Hypothalamus (tissue), 51 donors: ENCODE measurements at places on chromosomes 4 and X.

- DNase-seq = no peak
Measured at GRCh38 chrX:48957477-48957826, at the start of gene OTUD5. OTUD5 (minus strand) TSS chrX:48957607; CDS start chrX:48957570, 37 bp downstream.

DNA sequence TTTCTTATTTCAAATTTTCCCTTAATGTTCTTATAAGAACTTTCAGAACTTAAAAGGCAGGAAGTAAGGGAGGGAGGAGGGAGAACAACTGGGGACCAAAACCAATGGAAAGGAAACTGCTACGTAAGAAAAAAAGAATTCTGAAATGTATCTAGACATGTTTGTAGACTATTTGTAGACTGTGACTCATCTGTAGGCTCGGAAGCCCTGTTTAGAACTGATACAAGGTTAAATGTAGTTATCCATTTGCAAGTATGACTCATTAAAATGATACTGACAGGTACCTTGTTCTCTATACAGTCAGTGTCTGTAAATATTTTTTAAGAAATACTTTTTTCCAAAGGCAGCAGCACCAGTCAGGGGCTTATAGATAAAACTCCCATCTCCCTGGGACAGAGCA lies 202.0 kb downstream of the DHX15 start:
- no peak for DNase-seq

- no peak for DNase-seq
Measured at GRCh38 chrX:94492541-94492940, 818.5 kb downstream of the FAM133A start.

GRCh38 chr4:37338972-37339371 lies 94.4 kb downstream of the NWD2 start:
- DNase-seq = no peak

- no peak for DNase-seq
Measured at GRCh38 chr4:99965173-99965572, 15.1 kb upstream of the H2AZ1 start.

DNA sequence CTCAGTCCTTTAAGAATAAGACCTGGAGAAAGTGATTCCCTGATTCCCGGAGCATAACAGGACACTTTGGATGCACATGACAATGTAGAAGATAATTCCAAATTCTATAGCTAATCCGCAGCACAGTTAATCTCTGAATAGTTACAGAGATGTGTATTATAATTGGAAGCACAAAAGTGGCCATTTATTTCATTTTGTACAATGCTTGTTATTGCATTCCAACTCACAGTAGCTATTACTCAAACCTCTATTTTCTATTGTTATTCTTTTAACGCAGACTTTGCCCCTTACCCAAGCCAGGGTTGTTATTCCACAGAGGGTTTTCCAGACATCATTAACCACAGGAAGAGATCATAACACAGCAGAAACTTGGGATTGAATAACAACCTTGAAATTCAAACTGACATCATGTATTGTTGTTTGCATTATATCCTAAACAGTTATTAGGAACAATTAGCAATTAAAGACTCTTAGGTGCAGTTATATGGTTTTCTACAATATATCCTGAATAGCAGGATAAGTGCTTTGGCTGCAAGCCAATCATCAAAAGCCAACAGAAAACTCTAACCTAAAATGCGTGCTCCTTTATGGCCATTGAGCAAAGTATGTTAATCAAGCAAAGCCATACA lies 984.0 kb upstream of the TENM3 start:
- no peak for DNase-seq

DNA sequence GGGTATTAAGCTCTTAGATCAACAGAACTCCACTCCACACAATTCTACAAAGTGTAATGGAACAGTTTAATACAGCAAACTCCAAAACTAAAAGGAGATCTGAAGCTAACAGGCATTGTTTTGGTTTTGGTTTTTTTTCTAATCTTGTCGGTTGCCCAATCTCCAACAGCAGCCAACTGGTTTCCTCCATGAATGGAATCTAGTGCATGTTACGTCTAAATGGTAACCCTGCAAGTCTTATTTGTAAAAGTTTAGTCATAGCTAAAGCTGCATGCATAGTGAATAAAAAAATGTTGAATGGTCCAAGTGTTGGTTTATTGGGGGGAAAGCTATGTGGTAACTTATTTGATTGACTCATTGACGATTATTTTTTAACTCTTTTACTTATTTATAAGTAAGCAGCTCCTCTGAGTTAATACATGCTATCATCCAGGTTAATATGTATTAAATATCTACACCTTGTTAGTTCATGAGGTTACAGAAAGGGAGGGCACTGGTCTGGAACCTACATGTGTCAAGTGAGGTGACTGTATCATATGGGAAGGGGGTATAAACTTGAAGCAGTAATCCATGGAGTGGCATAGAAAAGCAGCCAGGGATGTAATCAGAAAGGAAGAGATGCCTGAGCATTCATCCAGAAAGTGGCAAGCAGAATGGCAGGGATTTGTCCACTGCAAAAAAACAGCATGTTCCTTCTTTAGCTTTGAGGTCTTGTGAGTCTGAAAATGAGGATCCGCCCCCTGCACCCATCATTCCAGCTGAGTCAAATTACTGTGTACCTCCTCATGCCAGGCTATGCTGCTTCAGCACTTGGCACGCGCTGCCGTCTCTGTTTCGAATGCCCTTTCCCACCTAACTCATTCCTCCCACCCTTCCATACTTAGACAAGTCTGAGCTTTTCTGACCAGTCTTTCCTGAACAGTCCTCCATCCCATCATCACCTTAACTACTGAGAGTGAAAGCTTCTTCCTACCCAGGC lies 81.7 kb downstream of the PDGFC start:
- no peak for DNase-seq

- DNase-seq = no peak
Measured at GRCh38 chrX:22818061-22818460, 181.7 kb upstream of the DDX53 start.

DNA sequence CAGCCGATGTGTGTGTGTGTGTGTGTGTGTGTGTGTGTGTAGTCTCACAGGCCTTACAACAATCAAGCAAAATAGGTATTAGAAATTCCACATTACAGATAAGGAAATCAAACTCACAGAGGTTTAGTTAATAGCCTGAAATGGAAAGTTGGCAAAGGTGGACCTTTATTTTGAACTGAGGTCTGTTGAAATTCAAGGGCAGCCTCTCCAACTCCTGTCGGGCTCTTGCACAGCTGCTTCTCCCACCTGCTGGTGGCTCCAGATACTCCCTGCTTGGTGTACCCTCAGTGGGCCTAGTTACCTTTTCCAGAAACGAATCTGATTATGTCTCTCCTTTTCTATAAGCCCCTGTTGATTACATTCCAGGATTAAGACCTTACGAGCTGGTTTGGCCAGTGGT lies 195.9 kb downstream of the MGST2 start:
- DNase-seq = no peak

DNA sequence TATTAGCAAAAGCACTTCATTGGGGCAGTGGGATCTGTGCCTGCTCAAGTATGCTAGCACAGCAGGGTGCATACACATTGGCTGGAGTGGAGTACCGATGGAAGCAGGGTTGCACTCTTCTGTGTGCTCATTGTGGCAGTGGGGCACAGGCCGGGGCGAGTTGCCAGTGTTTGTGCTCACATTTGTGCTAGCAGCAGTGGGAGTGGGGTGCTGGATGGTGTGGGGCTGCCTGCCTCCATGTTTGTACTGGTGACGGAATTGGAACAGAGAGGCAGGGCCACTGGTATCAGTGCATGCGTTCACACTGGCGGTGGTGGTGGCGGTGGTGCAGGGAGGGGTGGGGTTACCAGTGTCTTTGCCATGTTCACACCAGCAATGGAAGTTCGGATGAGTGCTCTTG lies 138.0 kb downstream of the POU4F2 start:
- DNase-seq = no peak

DNA sequence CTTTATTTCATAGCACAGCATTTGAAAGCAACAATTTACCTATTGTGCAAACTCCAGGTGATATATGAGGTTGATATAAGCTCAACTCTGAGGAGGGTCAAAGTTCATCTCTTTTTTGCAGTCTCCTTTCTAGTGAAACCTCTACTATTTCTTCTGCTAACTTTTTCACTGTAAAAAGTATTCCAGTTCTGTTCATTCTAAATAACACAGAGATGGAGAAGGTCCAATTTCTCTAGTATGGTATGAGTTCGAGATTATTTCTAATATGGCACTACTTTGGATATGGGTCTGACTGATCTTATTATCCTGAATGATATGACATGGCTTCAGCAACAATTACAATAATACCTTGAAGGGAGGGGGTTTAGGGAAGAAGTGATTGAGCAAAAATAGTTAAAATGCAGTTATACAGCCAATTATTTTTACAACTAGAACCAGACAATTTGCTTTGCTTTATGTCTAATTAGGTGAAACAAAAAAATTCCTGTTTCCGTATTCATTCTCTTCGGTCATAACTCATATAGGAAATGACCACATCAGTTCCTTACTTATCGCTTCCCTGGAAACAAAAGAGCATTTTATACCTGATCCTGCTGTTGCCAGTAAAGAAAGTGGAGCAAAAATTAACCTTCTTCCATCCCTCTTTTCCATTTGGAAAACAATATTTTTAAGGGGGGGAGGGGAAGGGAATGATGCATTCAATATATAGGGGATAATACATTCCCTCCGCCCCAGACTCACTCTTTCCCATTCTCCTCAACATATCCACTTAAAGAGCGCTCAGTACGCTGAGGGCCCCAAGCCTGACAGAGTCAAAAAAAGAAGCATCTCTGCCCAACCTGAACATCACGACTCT lies 1.0 kb downstream of the TBC1D9 start:
- no peak for DNase-seq

DNA sequence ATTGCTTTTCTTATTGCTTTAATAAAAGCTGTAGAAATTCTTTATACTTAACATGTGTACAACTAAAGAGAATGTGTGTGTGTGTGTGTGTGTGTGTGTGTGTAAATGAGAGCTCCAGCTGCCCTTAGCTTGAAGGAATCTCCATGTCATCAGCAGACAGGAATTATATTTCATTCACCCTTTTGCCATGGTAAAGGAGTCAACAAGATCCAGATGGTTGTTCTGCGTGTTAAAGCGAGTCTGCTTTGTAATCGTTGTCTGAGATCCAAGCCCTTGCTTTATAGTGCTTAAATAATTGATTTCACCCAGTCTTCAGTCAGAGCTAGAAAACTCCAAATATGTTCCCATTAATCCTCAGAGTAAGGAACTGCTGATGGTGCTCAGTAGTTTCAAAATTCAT lies 285.5 kb downstream of the PDGFC start:
- DNase-seq = no peak

GRCh38 chrX:6460893-6461490 lies 73.9 kb downstream of the VCX3A start:
- DNase-seq = no peak

GRCh38 chr4:84681486-84682274 lies 98.8 kb downstream of the CDS1 start:
- DNase-seq = peak; percentile 26

DNA sequence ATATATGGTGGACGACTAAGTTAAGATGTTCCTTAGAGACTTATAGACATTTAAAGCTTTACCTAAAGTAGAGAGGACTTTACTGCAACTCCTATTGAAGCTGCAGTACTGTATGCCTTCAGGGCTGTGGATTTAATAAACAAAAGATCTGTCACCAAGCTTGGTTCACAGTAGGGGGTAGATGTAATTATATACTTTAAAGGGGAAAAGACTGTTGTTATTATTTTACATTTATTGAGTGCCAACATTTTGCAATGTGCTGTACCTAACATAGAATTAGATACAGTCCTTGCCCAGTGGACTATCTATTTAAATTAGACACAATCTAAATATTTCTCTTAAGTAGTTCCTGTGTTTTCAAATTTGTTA lies 67.2 kb downstream of the SLIT2 start:
- DNase-seq = no peak

DNA sequence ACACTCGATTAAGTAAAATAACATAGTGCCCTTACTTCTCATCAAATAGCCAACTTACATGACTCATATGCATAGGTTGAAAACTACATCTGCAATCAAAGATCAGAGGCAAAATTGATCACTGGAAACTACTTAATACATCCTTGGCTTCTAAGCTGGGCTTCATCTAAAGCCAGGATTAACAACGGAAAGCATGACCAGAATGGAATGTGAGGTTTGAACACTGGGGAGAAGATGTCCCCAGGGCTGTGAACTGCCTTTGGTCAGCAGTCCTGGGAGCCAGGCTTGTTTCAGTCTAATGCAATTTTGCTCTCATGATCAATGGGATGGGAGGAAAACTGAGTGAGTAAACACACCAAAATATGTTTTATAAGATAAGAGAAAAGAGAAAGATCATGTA lies 192.5 kb upstream of the TTC29 start:
- no peak for DNase-seq

DNA sequence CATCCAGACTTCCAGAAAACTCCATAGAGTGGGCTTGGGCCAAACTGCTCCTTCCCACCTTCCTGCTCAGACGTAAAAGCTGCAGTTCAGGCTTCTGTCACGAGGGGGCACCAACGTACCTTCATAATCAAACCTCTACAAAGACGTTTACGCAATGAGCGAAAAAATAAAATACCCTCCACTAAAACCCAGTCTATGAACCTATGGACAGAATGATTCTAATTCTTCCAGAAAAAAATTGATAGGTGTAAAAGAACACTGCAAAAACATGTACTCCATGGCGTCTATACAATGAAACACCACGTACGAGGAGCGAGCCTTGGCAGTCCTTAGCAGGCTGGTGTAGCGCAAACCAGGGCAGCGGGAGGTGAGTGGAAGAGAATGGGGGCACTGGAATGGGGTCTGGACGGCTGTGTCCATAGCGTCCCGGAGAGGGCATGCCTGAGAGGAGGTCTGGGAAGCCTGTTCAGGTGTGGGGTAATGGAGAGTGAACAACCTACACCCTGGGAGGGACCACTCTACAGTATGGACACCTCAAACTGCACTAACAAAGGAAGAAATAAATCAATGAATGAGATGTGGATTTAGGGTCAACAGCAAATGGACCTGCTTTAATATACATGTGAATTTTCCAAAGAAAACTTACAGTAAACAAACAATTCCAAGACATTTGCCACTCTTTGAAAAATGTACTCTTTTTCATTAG lies 14.4 kb upstream of the RAB40A start:
- DNase-seq = peak; percentile 8

DNA sequence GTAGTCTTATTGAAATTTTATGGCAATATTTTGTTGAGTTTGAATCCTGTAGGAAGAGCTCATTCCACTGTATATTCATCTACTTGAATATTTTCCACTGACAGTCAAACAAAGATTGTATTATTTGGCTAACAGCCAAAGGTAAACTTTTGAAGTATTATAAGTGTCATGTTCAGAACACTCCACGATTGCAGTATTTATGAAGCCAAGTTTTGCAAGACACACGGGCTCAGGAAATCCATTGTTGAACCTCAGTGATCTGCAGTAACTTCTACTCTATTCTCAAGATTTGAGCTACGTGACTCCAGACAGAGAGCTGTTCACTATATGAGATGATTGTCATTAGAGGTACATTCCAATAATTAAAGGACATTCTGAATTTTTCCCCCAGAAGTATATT lies 302.7 kb upstream of the ADGRL3 start:
- no peak for DNase-seq
